ENCODE measurements at places on chromosomes 11 and 22. TPM values are rescaled to one million over a fixed set of nuclear protein-coding genes. Genes with fewer than 3 reads are reported as not detected.
A peak's percentile ranks its signal among the peaks of the same experiment; 100 is the strongest.

NXPE1 gene
- total RNA-seq, result not detected

GRCh38 chr11:123308077-123308476, 113.0 kb upstream of the CLMP start:
- no peak for DNase-seq
- no peak overlapping the region for H3K4me3 ChIP-seq
- no peak overlapping the region for H3K27ac ChIP-seq
- H3K4me1 ChIP-seq, result peaks cover 19% of the 10 kb centered on the region
- H3K36me3 ChIP-seq, result no peaks in the 10 kb centered on the region
- peaks cover 3% of the 10 kb centered on the region for H3K27me3 ChIP-seq

SLC1A2 gene
- not detected for total RNA-seq

OR2D3 gene
- total RNA-seq, result not detected

DNA sequence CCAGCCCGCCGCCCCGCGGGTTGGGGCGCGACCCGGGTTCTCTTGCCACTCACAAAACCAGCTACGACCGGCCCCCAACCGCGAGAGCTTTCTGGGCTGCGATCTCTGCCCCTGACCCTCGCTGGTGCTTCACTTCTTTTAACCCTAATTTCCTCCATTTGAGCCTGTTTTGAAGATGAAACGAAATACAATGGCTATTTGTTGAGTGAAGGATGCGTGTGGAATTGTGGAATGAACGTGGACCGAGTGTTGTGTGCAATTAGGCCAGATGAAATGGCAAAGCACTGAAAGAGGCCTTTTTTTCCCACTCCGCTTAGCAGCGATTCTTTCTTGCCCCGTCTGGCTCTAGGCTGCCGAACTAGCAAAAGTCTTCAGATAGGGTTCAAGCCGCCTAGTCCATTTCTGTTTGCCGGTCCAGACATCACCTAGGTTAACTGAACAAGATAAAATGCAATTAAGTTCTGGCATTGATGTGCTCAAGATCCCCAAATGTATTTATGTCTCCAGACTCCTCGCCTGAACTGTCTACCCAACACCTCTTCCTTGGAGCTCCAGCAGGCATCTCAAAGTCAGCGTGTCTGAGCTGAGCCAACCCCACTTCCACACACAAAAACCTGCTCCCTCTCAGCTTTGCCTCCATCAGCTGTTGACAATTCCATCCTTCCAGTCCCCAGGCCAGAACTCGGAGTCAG, 471 bp upstream of the TMEM184B start:
- H3K27me3 ChIP-seq, result no peaks in the 10 kb centered on the region
- no peak for DNase-seq
- H3K36me3 ChIP-seq, result no peaks in the 10 kb centered on the region
- H3K27ac ChIP-seq, result peak overlapping the region; percentile 88
- H3K4me1 ChIP-seq, result peaks cover 41% of the 10 kb centered on the region

- H3K4me3 ChIP-seq, result no peak overlapping the region
- no peak for DNase-seq
- peaks cover 31% of the 10 kb centered on the region for H3K27me3 ChIP-seq
- no peak overlapping the region for H3K27ac ChIP-seq
- peaks cover 31% of the 10 kb centered on the region for H3K4me1 ChIP-seq
These were observed 34.6 kb downstream of the EHF start for GRCh38 chr11:34655335-34656008.

DNA sequence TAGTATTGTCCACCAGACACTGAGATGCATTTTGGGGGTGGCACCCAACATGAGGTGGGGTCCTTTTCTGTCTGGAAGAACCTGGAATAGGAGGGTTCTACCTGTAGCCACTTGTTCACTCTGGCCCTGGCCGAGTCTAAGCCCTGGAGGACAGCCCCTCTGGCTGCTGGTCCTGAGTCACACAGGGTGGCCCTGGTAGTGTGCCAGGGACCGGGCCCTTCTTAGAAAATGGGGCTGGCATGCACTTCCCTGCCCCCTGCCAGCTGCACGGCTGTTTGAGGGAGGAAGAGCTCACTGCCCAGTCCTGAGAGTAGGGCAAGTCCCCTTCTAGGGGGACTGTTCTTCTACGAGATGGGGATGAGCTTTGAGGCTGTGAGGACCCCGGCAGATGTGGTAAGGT, 2.2 kb downstream of the PLCB3 start:
- H3K27ac ChIP-seq, result no peak overlapping the region
- peaks cover 13% of the 10 kb centered on the region for H3K4me1 ChIP-seq
- H3K27me3 ChIP-seq, result no peaks in the 10 kb centered on the region
- DNase-seq, result no peak
- no peaks in the 10 kb centered on the region for H3K36me3 ChIP-seq

- DNase-seq, result no peak
- H3K27me3 ChIP-seq, result peaks cover 1% of the 10 kb centered on the region
- H3K27ac ChIP-seq, result no peak overlapping the region
- peaks cover 8% of the 10 kb centered on the region for H3K4me1 ChIP-seq
- no peak overlapping the region for H3K4me3 ChIP-seq
- no peaks in the 10 kb centered on the region for H3K36me3 ChIP-seq
These were observed 35.9 kb upstream of the HORMAD2 start for GRCh38 chr22:30044369-30044768.

MPZL3 gene
- 29.3 TPM for total RNA-seq

METTL15 gene
- 19.8 TPM for total RNA-seq

DNA sequence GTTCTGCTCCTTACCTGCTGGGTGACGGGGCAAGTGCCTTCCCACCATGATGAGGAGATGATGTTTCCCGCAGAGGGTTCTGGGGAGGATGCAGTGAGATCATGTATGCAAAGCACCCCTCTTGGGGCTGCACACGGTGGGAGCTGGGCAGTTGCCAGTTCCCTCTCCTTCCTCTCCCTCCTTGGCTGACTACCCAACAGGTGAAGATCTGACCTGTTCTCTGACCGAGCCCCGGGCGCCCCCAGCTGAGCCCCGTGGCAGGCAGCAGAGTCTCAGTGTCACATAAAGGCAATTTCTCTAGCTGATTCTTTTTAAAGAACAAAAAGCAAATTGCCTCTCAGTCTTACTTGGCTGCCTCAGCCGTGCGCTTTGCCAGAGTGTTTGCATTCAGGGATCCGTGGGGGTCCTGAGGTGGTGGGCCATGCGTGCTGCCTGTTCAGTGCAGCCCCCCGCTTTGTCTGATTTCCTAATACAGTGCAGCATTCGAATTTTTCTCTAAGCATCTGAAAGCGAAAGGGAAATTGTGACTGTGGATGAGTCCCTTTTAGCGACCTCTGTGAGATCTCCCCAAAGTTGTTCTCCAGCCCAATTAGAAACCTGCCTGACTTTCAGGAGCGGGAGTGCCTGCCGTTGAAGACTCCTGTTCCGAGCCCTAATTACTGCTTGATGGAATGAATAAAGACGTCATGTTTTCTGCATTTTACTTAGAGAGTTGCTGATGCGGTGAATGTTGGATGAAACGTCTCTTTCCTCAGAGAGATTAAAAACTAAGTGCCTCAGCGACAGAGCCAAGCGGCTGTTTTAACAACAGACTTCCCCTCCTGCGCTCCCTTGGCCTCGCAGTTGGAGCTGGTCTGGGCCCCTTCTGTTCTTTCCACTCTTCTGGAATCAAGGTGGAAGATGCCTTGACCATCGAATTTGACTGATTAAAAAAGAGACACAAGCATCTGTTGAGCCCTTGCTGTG, 86.0 kb downstream of the GRIK4 start:
- no peak overlapping the region for H3K27ac ChIP-seq
- H3K27me3 ChIP-seq, result peaks cover 16% of the 10 kb centered on the region

GRCh38 chr22:39703091-39703490, 132.5 kb downstream of the CACNA1I start:
- no peaks in the 10 kb centered on the region for H3K4me1 ChIP-seq
- H3K27ac ChIP-seq, result no peak overlapping the region
- no peaks in the 10 kb centered on the region for H3K27me3 ChIP-seq
- H3K4me3 ChIP-seq, result no peak overlapping the region
- DNase-seq, result no peak
- H3K36me3 ChIP-seq, result no peaks in the 10 kb centered on the region

- H3K27ac ChIP-seq, result no peak overlapping the region
- peaks cover 47% of the 10 kb centered on the region for H3K4me1 ChIP-seq
- no peak overlapping the region for H3K4me3 ChIP-seq
- DNase-seq, result no peak
- H3K27me3 ChIP-seq, result no peaks in the 10 kb centered on the region
These were observed 22.2 kb upstream of the SCARF2 start for GRCh38 chr22:20459862-20460261.

GGT5 gene
- total RNA-seq, result not detected

KCNE3 gene
- not detected for total RNA-seq

NRXN2 gene
- total RNA-seq, result 0.35 TPM

FADS2 gene
- 32.1 TPM for total RNA-seq

- no peaks in the 10 kb centered on the region for H3K4me1 ChIP-seq
- no peak for DNase-seq
- no peak overlapping the region for H3K27ac ChIP-seq
These were observed 564.3 kb downstream of the MN1 start for GRCh38 chr22:27237080-27237741.

CNGA4 gene
- total RNA-seq, result 0.10 TPM

DNA sequence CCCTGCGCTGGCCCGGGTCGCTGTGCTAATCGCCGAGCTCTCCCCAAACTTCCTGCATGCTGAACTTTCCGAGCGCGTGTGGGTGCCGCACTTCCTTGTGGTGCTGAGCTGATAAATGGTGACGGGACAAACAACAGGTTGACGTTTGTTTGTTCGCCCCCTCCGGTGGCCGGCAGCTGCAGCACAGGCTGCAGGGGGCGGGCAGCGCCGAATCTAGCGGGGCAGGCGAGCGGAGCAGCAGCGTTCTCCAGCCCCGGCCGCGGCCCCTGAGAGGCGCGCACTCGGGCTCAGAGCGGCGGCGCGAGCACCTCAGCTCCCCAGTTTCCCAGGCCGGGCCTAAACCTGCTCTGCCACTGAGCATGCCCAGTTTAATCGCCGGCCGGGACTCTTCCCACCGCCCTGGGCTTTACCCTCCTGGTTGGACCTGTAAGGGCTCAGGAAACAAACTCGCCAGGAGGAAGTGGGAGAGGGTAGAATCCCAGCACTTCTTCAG, at the start of gene PDGFD:
Gene PDGFD, minus strand, starts transcription at position 120 of the 493 bp plus-strand sequence.
- H3K4me1 ChIP-seq, result peaks cover 6% of the 10 kb centered on the region
- H3K27me3 ChIP-seq, result peaks cover 32% of the 10 kb centered on the region
- H3K36me3 ChIP-seq, result no peaks in the 10 kb centered on the region
- no peak within 1 kb of the TSS for H3K27ac ChIP-seq

- H3K36me3 ChIP-seq, result no peaks in the 10 kb centered on the region
- no peak overlapping the region for H3K4me3 ChIP-seq
- H3K27ac ChIP-seq, result no peak overlapping the region
- no peak for DNase-seq
- peaks cover 20% of the 10 kb centered on the region for H3K27me3 ChIP-seq
These were observed 70.1 kb upstream of the MYOD1 start for GRCh38 chr11:17649261-17649660.

DNA sequence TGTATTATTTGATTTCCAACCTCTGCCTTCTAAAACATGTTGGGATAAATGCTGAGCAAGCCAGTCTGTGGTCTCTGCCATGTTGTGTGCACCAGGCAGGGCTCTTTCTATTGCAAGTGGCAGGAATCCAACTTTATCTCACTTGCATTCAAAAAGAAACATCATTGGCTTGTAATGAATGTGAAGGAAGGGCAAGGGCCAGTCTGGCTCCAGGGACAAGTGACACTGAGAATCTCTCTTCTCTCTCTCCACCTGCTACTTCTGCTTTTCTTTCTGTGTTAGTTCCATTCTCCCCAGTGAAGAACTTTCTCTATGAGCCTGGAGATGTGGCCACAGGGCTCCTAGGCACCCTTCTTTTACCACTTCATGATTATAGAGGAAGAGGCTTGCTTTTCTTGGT, 329.9 kb upstream of the NCAM1 start:
- no peak for DNase-seq
- H3K4me3 ChIP-seq, result no peak overlapping the region
- peaks cover 5% of the 10 kb centered on the region for H3K4me1 ChIP-seq

DNA sequence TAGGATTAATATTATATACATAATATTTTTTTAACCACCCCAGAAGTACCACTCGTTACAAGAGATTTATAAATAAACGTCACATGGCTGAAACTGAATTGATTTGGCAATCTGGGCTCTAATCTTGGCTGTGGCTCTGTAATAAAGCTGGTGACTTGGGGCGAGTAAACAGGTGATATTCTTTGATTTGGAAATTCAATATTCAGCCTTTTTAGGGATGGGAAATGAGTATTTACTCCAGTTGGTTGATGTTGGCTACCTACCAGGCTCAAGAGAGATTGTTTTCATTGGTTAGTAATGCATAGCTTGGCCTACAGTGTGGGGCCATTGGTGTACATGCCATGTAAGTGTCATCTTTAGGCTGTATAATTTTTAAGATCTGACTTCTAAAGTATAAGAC, 117.7 kb upstream of the SORL1-AS1 start:
- DNase-seq, result no peak
- H3K4me3 ChIP-seq, result no peak overlapping the region
- H3K27me3 ChIP-seq, result no peaks in the 10 kb centered on the region
- H3K36me3 ChIP-seq, result peaks cover 33% of the 10 kb centered on the region

- no peak overlapping the region for H3K27ac ChIP-seq
- H3K4me1 ChIP-seq, result no peaks in the 10 kb centered on the region
These were observed 46.9 kb downstream of the ME3 start for GRCh38 chr11:86625544-86625943.

Measured in activated naive CD4-positive, alpha-beta T cell treated with anti-CD3 and anti-CD28 coated beads for 36 hours (primary cell).